ENCODE measurements at places on chromosomes 13 and 19. TPM values are rescaled to one million over a fixed set of nuclear protein-coding genes. Genes with fewer than 3 reads are reported as not detected.

The CEACAM6 gene
- total RNA-seq: not detected

The MYO1F gene
- total RNA-seq: 0.38 TPM

The SLITRK5 gene
- not detected for total RNA-seq

The PSG2 gene
- not detected for total RNA-seq

The PSG1 gene
- total RNA-seq: 0.13 TPM

The ATP4A gene
- not detected for total RNA-seq

The TMIGD2 gene
- total RNA-seq: not detected

The TMC4 gene
- total RNA-seq: not detected

The FOXA3 gene
- total RNA-seq: 0.13 TPM

The EDDM13 gene
- 1.8 TPM for total RNA-seq

The NLRP11 gene
- total RNA-seq: under 0.01 TPM

The GPR12 gene
- total RNA-seq: not detected

The NXNL1 gene
- not detected for total RNA-seq

The KLF12 gene
- total RNA-seq: 3.0 TPM

The CEACAM3 gene
- not detected for total RNA-seq

The SOX21 gene
- total RNA-seq: 3.2 TPM

The ZNF296 gene
- 0.13 TPM for total RNA-seq

The CYP2A6 gene
- total RNA-seq: not detected

The CRLF1 gene
- 0.13 TPM for total RNA-seq

The FCER2 gene
- not detected for total RNA-seq

The KLHL1 gene
- total RNA-seq: not detected

The OVOL3 gene
- not detected for total RNA-seq

The OR7C1 gene
- total RNA-seq: not detected

The CNFN gene
- total RNA-seq: not detected

The NLRP7 gene
- total RNA-seq: not detected

The TINCR gene
- total RNA-seq: not detected

The SULT2A1 gene
- not detected for total RNA-seq

The FCHO1 gene
- 0.63 TPM for total RNA-seq

The PABPC3 gene
- total RNA-seq: under 0.01 TPM

The DACT3 gene
- total RNA-seq: under 0.01 TPM

The GRK1 gene
- not detected for total RNA-seq

The GPR42 gene
- not detected for total RNA-seq

The METTL21C gene
- total RNA-seq: not detected

The DACH1 gene
- total RNA-seq: 0.51 TPM

The RFPL4AL1 gene
- total RNA-seq: not detected

The KLK2 gene
- total RNA-seq: not detected

The ZNF571 gene
- total RNA-seq: 1.8 TPM

The CCDC9 gene
- 2.3 TPM for total RNA-seq

The KANK3 gene
- total RNA-seq: 52.8 TPM

The RXFP2 gene
- total RNA-seq: not detected

The SIGLEC7 gene
- total RNA-seq: under 0.01 TPM

The RPL18 gene
- 1,899 TPM for total RNA-seq

The ALDH16A1 gene
- total RNA-seq: 61.4 TPM
